ENCODE measurements at places on chromosomes 5 and 9.

GRCh38 chr5:172617817-172618216 lies 23.2 kb upstream of the NEURL1B start:
- no peak for DNase-seq

- DNase-seq, result no peak
Measured at GRCh38 chr9:116683535-116683934, 3.6 kb upstream of the TRIM32 start.

- no peak for DNase-seq
Measured at GRCh38 chr9:12681620-12682019, 11.6 kb upstream of the TYRP1 start.

DNA sequence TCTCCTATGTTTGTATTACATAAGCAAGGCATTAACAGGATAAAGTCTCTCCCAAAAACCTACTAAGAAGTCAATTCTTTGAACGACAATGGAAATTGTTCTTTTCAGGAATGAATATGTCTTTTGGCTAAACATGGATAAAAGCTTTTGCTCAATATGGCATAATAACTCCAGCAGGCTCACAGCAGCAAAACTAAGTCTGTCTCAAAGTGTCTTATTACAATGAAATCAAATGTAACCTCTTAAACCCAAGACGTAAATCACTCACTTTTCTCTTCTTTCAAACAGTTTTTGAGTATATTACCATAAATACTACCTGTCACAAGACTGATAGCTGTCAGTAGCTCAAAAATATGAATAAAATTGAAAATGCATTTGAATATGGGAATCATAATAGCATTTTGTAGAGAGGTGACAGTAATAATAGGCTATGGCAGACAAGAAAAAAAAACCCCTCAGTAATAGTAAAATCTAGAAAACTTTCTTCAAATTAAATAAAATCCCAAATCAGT lies 41.7 kb upstream of the EFNA5 start:
- DNase-seq, result no peak

DNA sequence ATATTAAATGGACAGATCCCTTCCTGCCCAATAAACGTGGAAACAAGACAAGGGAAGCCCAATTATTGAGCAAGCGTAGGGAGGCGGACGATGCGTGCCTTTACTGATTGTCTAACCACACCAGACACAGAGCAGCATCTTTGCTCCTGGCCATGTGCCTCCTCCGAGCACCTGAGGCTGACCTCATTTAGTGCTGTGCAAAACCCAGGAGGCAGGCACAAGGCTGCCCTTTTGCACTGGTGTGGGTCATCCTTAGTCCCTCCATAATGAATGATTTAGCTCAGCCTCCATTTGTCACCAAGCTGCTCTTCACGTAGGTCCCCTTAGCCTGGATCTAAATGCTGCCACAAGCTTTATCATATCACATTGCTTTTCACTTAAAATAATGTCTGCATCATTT lies 24.1 kb upstream of the CDH6 start:
- DNase-seq, result no peak

- DNase-seq, result no peak
Measured at GRCh38 chr5:169350759-169351240, 49.9 kb upstream of the SLIT3 start.

DNA sequence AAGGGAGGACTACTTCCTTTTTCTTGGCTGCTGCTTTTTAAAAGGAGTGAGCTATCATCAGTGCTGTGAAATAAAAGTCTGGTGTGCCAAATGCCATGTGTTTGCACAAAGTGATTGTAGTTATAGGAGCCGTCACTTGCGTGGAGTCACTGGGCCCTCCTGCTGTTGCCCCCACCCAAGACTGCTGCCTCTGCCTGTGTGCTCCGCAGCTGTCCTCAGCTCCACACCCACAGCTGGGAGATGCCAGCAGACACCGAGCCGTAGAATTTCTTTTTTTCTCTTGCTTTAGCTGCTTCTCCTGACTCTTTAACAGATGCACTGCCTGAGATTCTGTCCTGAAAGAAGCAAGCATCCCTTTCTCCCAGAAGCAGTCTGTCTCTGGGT lies 9.8 kb upstream of the GLE1 start:
- DNase-seq, result no peak

All from SHP77 (cell line).